ENCODE measurements at places on chromosomes 6 and 20.

- DNase-seq, result no peak
These were observed 73.2 kb downstream of the RSPO3 start for GRCh38 chr6:127191716-127192115.

DNA sequence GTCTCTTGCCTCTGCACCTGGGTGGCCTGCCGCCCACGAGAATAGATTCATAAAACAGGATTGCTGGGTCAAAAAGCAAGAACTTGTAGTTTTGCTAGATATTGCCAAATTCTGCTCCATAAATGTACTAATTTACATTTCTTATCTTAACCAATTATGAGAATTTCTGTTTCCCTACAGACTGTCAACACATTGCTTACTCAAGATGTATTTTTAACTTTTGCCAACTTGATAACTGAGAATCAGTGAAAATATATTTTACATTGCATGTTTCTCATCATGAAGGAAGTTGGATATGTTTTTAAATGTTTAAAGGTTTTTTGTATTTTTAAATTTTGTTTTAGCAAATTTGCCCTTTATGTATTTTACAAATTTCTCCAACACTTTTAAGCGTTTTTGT is 664.8 kb downstream of the MMUT start:
- DNase-seq, result no peak

- DNase-seq, result no peak
These were observed 1.1 kb upstream of the JAG1 start for GRCh38 chr20:10674684-10675449.

GRCh38 chr6:143746202-143747119 is 68.7 kb downstream of the PHACTR2 start:
- DNase-seq, result no peak

DNA sequence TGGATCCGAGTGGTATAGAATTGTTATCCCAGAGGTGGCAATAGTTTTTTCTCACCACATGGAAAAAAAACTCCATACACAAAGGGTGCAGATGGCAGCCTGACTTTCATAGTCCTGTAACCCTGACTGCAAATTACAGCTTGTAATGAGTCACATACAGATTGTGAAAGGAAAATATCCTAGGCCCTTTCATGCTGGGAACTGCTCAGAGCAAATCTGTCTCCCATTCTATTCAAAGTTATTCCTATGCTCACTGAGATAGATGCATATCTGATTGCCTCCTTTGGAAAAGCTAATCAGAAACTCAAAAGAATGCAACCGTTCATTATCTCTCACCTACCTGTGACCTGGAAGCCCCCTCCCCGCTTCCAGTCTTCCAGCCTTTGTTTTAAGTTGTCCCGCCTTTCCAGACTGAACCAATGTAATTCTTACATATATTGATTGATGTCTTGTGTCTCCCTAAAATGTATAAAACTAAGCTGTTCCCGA is 108.7 kb upstream of the MAP3K4 start:
- DNase-seq, result no peak

Measured in vagina (tissue), 2 donors.